ENCODE measurements at places on chromosomes 11 and 22.

DNA sequence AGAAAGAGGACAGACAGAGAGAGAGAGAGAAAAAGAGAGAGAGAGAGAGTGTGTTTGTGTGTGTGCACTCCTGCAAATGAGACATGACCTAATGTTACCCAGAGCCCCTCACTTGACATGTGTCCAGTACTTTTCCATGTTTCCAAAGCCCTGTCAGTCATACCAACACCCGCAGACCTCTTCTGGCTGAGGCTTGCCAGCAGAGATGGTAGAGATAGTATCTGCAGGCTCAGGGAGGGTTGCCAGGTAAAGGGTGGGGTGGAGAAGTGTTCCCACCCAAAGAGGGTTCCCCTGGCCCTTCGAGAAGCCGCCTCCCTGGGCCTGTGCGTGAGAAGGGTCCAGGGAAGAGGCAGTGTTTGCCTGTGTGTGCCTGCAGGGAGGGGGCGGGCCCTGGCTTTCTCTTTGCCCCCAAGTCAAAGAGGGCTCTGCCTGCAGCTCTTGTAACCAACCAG, 40.7 kb downstream of the POU2F3 start:
- DNase-seq = no peak

- DNase-seq = no peak
Measured at GRCh38 chr11:116918925-116919655, 81.7 kb upstream of the APOA1 start.

GRCh38 chr11:120689596-120690275, 178.2 kb downstream of the GRIK4 start:
- DNase-seq = no peak

- DNase-seq = no peak
Measured at GRCh38 chr11:66283461-66284105, 5.4 kb downstream of the YIF1A start.

DNA sequence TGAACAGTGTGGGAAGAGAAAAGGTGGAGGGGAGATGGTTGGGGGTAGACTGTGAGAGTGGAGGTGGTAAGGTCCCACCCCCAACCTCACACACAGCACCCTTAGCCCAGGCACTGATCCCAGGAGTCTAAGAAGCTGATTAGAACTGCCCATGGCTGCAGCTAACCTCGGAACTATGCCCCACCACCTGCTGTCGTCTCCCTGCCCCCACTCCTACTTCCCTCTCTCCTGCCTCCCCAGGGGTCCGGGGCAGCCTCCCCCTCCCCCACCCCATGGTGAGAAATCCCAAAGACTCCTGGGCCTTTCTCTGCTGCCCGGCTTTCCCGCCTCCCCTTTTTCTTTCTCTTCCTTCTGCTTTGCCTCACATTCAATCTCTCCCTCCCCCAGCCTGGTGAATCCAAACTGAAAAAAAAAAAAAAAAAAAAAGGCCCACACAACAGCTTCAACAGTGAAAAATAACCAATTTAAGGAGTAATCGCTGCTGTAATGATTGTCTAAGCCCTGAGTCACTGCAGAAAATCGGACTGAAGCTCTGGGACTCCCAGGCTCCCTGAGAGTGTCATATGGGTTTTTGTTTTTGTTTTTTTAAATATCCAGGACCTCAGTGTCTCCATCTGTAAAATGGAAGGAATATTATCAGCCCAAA, 9.6 kb upstream of the TP53I11 start:
- no peak for DNase-seq

DNA sequence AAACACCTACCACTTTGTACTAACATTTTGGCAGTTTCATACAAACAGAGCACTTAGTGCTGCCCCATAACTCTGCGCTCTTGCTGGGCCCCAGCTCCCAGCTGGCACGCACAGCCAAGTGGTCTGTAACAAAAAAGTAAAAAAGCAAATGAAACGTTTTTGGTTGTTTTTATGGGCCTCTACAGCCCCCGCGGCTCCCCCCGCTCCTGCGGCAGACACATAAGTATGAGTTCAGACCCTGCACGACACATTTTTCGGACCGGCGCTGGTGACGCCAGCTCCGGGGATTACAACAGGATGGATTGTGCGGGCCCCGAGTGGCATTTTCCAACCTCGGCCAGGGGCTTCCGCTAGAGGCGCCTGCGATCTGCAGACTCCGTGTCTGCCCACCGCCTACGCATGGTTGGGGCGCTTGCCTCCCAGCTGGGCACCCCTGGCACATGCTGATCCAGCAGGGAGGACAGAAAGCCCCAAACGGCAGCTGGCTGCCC, 418.2 kb downstream of the SOX6 start:
- DNase-seq = no peak

DNA sequence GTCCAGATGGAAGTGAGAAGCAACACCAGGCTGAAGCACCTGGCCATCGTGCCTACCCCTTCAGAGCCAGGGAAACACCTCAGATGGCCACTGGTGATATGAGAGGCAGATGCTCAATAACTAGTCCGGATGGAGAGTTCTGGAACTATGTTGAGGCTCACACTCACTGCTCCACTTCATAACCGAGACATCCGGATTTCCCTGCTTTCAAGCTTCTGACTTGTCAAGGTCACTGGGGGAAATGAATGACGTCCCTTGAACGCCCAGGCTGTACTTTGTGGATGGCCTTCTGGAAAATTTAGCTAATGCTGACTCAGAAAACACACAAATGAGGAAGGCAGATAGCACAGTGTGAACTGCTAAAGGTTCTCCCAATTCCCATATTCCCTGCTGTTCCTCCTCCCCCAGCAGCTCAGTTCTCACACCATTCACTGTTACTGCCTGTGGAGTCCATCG, at the start of gene LYVE1:
Gene LYVE1, minus strand, starts transcription at position 180 of the 456 bp plus-strand sequence. Its CDS starts 133 bp downstream, at position 47.
- no peak for DNase-seq

DNA sequence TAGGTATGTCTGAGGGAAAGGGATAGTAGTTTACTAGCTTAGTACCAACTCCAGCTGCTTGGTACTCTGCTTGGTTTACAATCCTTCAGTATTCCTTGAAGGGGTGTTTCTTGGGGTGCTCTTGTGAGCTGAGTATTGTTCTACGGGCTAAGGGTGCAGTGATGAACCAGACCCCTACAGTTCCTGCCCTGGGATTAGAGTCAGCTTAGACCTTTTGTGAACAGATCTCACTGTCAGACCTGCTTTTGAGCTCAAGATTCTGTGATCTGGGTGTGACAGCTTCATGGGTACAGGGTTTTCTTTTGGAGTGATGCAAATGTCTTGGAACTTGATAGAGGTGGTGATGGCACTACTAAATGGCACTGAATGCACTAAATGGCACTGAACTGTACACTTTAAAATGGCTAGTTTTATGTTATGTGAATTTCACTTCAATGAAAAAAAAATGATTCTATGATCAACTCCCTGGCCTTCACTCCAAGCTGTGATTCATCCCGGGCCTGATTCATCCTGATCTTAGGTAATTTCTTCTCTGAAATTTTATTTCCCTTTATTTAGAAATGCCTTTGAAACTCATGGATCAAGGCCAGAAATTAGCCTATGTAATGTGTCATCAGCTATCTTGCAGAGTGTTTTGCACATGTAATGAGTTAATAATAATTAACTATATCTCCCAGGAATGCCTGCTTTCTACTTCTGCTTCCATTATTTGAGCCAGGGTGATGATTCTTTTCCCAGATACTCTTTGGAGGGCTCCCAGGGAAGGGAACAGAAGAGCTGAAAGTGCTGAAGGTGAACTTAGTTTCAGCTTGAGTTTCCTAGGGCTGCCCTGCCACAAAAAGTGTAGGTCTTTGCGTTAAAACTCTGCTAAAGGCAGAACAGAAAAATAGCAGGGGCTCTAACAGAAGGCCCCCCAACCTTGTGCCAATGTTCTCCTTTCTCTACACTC, 87.9 kb downstream of the NCAM1 start:
- DNase-seq = no peak

GRCh38 chr22:37566903-37567798, 6.9 kb downstream of the CDC42EP1 start:
- DNase-seq = peak; percentile 89

DNA sequence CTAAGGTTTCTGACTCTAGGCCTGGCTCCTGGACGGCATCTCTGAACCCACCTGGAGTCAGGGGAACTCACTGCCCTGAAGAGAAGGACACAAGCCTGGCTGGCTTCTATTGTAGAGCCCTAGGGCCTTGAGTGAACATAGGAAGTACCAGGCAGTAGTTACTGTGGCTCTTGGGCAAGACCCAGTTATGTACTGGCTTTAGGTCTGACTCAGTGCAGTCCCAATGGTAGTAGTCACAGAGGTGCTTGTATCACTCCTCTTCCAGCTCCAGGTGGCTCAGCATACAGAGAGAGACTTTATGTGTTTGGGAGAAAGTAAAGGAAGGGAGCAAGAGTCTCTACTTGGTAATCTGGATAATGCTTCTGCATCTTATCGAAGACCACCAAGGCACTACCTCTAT, 13.9 kb upstream of the PAK1 start:
- DNase-seq = no peak

All from activated CD4-positive, alpha-beta T cell treated with anti-CD3 and anti-CD28 coated beads, Interleukin-2, amount 50 U/mL, for 1 hour (primary cell).